Cortex of kidney (tissue), 1 donor: ENCODE measurements at places on chromosomes 6 and 20.

DNA sequence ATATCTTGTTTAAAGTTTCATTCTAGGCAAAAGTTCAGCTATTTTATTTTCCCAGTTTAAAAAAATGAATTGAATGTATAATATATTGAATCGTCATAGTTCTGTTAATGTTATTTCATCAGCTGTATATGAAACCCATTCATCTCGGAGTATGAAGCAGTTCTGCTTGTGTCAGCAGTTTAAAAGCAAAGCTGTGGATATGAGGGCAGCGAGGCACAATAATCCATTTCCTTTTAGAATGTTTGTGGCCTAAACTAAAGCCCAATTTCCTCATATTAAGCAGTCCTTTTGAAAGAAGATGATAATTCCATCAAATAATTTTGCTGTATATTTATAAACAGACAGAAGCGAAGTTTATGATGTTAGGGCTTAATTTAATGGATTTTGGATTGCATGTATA lies 300.1 kb downstream of the SAMD5 start:
- DNase-seq, result no peak

DNA sequence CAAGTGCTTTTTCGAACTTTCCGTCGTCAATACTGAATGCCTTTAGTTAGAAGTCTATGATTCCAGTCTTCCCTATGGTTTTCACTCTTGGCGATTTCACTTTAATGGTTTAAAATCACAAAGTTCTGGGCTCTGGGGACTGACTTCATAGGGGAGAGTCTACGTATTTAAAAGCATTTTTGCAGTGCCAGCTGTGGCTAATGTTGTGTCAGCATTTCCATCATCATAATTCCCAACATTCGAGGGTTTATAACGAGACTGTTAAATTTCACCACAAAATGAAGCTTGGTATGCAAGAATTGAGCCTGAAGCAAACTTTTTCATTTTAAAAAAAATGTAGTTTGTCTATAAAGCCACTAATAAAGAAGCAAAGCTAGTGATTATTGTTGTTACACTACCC lies 242.7 kb downstream of the SOX4 start:
- DNase-seq, result no peak

GRCh38 chr6:26065952-26066380 lies 21.3 kb upstream of the HFE start:
- DNase-seq, result no peak

- DNase-seq, result no peak
Measured at GRCh38 chr20:23461180-23461579, 8.5 kb upstream of the CST11 start.

DNA sequence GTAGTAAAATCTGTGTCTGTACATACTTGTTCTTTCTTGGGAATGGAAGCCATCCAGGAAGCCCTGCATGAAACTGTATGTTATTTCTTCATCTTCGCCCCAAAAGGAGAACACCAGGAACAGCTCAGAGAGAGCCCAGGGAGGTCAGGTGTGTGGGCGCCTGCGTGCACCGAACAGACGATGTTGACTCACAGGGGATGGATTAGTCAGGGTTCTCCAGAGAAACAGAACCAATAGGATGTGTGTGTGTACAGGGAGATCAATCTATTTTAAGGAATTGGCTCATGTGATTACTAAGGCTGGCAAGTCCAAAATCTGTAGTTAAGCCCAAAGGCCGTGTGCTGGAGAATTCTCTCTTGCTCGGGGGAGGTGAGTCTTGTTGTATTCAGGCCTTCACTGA lies 45.7 kb downstream of the RNASET2 start:
- DNase-seq, result no peak

DNA sequence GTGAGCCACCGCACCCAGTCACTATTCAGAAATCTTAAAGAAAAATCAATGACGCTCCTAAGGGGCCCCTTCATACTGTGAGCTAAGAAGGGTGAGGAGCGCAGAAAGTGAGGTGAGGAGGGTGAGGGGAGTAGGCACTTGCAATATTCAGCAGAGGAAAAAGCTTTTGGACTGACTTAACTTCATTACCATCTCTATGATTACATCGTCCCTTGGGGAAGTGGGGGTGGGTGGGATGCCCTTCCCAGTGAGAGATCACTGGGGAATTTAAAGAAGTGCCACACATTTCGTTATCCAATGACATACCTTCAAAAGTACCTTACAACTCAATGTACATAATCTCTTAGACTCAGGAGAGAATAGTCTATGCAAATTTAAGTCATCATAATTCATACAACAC lies 46.5 kb downstream of the SMLR1 start:
- DNase-seq, result no peak

DNA sequence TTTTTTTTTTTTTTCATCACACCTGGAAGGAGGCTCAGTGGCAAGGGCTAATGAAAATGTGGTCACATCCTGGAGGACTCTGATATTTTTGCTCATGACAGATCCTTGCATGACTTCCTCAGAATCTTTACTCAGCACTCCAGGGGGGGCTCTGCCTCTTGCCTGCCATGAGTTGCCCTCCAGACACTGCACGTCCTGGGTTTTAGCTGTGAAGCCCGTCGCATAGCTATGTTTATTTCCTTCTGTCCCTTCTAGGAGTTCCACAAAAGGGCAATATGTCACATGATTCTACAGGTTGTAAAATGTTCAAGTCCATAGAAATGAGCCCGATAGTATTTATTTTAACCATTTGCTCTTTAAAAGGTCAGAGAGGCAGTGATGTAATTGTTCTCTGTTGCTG lies 18.2 kb downstream of the MAS1 start:
- no peak for DNase-seq

- DNase-seq, result no peak
Measured at GRCh38 chr6:24719125-24719971, at the start of gene C6orf62. Gene C6orf62 (minus strand): TSS chr6:24719154. CDS start chr6:24718668, 486 bp downstream.

GRCh38 chr20:16201191-16201590 lies 372.1 kb downstream of the KIF16B start:
- DNase-seq, result no peak

- no peak for DNase-seq
Measured at GRCh38 chr6:53344969-53345368, 3.8 kb downstream of the ELOVL5 start.

DNA sequence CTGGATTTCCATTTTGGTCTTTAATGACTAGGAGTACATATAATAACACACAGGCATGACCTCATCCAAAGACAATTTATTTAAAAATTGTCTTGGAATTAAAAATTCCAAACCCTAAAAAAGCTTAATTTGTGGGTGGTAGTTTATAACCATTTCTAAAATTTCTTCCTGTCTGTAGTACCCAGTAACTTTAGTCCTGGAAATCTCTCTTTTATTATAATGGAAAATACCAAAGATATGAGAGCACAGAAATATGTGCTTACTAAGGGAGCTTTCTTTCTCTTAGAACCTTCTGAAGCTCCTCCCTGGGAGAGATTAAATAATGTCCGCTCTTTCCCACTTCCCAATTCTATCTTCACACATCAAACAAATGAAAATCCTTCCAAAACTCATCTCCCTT lies 70.5 kb upstream of the PRL start:
- DNase-seq, result no peak

DNA sequence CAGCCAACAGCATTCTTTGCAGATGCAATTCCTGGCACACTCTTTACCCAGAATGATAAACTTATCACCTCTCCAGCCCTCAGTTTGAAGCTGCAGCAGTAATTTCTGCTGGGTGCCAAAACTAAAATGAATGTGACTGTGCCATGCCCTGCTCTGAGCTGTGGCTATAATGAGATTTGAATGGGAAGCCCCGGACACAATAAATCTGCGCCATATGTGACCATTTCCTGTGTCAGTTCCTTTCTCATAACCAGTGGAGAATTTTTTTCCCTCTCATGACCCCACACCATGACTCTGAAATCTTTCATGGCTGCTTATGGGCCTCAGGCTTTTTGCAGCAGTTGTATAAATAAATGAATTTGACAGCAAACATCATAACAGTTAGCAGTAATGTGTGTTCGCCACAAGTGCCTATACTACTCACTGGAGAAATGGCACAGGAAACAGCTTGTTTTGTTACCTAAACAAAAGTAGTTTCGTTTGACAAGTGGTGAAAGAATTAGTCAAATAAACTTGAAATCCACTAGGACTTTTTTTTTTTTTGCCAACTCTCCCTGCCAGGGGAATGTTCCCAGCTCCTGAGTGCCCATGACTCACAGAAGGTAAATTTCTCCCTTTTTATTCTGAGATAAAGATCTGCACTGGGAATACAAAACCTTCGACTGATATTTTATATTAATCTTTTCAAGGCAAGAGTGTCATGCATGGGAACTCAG lies 408.4 kb downstream of the PKHD1 start:
- DNase-seq, result no peak

DNA sequence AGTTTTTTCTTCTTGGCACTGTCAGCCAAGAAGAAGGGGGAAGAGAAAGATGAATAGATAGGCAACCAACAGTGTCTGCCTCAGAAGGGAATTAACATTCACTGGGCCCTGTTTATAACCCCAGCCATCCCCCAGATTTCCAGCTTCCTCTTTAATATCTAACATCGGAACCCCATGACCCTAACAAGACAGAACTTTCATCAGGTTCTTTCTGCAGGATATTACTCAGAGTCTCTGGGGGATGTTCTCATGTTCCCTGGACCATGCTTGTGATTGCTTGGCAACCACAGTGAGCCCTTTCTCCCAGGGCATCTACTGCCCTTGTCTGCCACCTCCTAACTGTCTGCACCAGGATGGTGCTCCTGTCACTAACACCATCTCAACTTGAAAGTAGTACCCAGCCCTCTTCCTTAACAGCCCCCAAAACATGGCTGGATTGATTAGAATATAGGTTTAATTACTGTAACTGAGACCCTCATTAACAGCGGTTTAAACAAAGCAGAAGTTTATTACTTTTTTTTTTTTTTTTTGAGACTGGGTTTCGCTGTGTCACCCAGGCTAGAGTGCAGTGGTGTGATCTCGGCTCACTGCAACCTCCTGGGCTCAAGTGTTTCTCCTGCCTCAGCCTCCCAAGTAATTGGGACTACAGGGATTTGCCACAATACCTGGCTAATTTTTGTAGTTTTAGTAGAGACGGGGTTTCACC lies 12.0 kb upstream of the PTPN1 start:
- no peak for DNase-seq

- no peak for DNase-seq
Measured at GRCh38 chr6:15183979-15184378, 61.9 kb upstream of the JARID2 start.

GRCh38 chr20:63473555-63474449 lies 1.3 kb upstream of the KCNQ2 start:
- DNase-seq, result no peak

DNA sequence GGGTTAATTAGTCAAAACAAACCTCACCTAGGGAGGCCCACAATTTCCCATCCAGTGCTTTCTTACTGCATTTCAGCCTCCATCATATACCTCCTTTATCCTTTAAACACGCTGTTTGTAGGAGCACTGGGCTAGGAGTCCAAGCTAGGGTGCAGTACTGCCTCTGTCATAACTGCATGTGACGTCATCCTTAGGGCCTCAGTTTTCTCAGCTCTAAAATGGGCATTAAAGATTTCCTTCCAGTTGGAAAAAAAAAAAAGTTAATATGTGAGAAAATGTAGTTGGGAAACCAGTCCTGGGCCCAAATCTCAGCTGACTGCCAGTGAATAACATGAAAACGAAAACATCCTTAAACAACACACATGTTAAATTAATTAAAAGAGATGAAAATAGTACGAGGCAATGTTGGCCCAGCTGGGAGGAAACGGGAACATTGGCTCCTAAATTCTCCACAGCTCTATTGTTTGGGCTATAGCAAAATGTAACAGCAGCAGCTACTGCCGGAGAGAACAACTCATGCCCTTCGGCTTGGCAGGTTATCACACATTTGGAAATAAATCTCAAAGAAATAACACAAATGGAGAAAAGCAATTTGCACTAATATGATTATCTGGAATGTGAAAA lies 79.9 kb upstream of the CCDC167 start:
- DNase-seq, result no peak

DNA sequence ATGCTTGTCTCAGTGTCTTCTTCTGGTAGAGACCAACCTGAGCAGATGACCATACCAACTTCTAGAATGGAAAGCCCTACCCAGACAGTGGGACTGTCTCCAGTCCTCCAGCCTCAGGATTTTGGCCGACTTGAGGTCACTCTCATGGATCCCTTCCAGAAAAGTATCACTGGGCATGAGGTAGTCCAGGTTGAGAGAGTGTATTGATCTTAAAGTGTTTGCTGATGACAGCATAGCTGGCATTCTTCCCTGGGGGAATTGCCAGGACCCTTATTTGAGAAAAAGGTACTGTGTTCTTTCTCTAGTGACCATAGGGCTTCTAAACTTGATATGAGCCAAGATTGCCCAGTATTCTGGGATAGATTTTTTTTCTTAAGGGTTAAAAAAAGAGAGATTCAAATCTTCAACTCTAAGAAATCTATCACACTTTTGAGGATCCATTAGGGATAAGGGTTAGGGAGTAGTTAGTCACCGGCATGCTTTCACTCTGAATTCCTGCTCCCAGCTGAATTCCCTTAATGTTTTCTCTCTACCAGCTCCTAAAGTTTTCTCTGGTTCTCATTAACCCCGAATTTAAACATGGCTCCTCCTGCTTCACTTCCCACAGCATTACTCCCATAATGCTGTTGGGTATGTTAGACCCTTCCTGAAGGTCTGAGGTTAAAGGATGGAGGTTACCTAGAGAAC lies 73.6 kb upstream of the FLRT3 start:
- DNase-seq, result no peak

DNA sequence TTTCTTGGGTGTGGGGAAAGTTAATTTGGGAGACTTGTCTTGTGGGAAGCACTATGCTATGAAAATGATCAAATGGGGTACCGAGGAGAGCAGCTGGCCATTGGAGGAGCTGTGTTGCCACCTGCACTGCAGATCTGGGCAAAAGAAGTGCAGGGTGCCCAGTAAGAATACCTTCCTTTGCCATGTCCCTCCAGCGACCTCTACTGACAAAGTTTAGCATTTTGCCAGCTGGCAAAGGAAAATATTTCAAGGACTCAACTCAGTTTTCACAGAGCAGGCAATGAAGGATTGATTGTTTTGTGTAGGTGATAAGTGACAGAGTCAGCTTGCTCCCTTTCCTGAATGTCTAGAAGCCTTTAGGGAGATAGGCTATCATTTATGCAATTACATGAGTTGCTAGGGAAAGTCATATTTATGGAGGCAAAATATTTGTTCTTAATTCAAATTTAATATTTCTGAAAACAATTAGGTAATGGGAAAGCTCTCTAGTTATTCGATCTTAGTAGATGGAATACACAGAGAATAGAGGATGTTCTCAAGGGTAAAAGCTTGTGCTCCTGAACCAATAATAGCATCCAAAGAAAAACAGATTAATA lies 118.4 kb downstream of the FARS2 start:
- DNase-seq, result no peak

GRCh38 chr20:48294942-48295341 lies 509.7 kb upstream of the SULF2 start:
- no peak for DNase-seq

DNA sequence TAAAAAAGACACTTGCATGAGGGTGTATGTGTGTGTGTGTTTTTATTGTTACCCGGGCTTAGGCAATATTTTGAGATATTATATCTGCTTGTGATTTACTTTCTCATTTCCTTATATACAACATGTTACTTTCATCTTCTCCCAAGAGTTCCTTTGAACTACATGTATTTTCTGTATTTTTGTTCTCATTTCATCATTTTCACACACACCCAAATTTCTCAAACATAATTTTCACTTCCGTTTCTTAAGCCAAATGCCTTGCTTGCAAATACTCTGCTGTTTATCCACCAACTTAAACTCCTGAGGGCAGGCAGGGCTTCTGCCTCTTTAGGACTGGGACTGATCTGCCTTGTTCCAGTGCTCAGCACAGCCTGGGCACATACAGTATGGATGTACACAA lies 69.3 kb upstream of the FYN start:
- no peak for DNase-seq
